ENCODE measurements at places on chromosomes 5 and 9.

- DNase-seq: no peak
Measured at GRCh38 chr5:14686517-14686916, 22.0 kb downstream of the OTULIN start.

DNA sequence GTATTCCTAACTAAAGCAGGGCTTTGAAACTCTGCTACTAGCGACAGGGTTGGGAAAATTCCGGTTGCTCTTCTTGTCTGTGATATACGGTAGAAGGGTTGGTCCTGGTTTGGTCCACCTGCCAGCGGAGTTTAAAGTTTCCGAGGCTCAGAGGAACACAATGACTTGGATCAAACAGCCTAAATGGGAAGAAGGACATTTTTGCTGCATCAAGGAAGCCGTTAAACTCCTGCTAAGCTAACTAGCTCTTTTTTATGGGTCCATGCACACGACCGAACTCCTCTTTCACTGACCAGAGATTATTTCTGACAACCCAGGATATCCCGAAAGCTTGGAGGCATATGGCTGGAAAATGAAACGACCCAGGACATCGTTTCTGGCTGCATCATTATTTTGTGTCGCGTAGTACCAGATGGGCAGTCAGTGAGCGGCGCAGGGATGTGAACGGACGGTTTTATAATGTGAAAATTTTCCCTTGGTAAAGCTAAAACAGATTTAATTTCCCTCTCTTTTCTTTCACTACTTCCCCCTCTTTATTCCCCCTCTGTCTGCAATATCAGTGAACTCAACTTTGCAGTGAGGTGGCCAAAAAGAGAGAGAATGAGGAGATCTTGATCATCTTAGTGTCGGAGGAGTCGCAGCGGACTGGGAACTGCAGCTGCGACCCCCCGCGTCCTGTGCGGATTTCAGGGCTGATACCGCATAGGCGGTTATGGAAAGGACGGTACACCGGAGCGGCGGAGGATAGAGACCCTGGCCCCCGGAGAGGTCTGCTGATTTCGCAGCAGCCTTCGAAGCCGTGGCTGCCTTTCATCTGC is at the start of gene LURAP1L:
Gene LURAP1L (plus strand): TSS at position 160 of the 818 bp plus-strand sequence. CDS start 696 bp downstream, outside the sequence.
- peak; percentile 75 for DNase-seq

GRCh38 chr5:76766746-76767145 is 50.8 kb downstream of the F2R start:
- peak; percentile 63 for DNase-seq

- no peak for DNase-seq
Measured at GRCh38 chr5:162719720-162720119, 652.1 kb downstream of the GABRG2 start.

DNA sequence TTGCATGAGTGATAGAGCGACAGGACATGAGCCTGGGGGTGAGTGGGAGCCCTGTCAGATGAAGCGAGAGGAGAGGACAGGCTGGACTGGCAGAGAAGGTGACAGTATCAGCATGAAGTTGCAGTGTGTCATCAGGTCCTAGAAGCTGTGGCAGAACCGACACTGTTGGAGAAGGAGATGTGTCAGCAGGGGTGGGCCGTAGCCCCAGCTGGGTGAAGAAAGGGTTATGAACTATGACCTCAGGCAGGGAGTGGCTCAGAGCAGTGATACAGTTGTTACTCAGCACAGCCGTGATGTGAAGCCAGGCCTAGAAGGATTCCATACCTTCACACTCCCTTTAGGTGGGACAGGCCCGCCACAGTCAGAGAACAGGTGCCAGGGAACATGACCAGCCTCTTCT is 7.6 kb downstream of the PCYOX1L start:
- no peak for DNase-seq

DNA sequence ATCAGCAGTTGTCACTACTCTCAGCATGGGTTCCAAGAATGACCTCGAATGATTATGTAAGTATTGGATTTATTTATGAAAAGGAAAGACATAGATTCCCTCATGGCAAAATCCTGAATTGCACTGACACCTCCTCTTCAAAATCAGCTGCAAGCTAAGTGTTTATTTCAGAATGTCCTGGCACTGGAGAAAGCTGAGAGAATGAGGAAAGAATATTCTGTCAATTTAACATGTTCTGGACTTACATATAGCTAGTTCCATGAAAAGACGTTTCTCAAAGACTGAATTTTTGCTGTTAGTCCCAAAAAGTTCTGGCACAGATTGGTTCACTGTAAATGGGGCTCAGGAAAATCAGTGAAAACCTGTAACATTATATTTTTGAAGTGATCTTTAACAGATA is 120.3 kb downstream of the NREP start:
- no peak for DNase-seq

- DNase-seq: no peak
Measured at GRCh38 chr9:64128572-64128971, 1156.4 kb downstream of the FOXD4L5 start.

- DNase-seq: no peak
Measured at GRCh38 chr9:118761016-118761790, 608.0 kb downstream of the BRINP1 start.

Data from fibroblast of skin of back (primary cell).